Activated CD4-positive, alpha-beta T cell treated with anti-CD3 and anti-CD28 coated beads for 48 hours (primary cell): ENCODE measurements at places on chromosomes 4 and X.

- DNase-seq, result no peak
These were observed 153.7 kb upstream of the GK2 start for GRCh38 chr4:79561751-79562150.

DNA sequence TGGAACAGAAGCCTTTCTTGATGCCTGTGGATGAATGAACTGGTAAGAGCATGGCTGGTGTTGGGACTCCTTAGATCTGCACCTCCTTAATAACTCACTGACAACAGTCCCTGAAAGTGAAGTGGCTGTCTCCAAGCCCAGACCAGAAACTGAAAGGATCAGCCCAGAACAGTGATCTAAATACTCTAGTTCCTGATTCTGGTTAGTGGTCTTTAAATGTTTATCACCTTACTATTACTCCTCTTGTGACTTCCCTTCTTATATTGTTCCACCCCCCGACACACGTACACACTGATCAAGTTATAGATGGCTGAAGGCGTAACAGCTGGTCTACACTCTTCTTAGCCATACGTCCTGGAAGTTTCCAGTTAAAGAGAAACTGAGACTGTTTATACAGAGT, 33.8 kb upstream of the ARMCX2 start:
- DNase-seq, result no peak

- DNase-seq, result no peak
These were observed 69.8 kb downstream of the TBL1X start for GRCh38 chrX:9534686-9535085.

DNA sequence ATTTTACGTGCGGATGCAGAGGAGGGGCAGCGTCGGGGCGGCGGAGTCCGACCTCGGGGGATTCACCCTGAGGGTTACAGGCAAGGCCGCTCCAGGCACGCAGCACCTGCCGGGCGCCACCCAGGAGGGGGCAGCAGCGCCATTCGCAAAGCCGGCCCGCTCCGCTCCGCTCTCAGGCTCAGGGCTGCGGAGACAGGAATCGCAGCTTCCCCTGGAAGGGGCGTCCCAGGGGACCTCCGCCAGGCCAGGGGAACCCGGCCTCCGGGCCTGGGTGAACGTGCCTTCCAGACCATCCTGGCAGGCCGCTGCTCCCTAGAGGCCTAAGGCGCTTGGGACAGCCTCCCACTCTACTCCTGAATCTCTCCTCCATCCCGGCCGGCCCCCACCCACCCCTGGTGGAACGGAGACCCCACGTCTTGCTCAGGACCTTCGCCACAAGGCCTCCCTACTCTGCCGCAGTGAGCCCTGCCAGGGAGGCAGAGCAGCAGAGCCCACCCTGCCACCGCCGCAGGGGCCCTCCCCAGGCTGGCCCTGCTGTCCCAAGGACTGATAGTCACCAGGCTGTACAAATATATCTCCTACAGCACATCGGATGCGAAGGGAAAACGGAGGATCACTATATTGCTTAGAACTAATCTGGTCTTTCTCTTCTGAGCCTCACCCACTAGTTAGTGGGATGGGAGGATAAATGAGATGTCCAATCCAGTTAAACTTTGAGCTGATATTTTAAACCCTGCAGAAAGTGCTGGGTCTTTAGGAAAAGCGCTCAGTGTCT, 115.0 kb downstream of the SMIM20 start:
- peak; percentile 88 for DNase-seq

DNA sequence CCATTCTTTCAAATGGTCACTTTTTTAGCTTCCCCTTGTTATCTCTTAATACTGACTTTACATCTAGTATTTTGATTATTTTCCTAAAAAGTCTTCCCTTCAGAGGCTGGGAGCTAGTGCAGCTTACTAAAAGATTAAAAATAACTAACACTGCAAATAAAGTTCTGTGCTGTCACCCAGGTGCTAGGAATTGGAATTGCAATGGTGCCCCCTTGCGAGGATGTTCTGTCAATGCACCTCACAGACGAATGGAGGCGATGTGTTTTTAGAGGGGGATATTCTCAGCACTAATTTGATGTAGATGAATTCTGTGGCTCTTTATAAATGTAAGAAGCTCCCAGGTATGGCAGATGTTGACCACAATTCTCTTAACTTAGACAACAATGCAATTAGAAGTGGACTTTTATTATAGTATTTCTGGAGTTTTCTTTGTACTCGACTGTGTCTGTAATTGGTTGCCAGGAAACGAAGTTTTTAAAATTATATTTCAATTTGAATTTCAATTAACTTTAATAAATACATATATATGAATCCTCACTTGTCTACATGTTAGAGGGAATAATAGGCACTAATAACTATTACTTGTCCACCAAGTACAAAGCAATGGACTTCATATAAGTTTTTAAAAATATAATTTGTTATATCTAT, 22.0 kb upstream of the SMIM31 start:
- peak; percentile 57 for DNase-seq

DNA sequence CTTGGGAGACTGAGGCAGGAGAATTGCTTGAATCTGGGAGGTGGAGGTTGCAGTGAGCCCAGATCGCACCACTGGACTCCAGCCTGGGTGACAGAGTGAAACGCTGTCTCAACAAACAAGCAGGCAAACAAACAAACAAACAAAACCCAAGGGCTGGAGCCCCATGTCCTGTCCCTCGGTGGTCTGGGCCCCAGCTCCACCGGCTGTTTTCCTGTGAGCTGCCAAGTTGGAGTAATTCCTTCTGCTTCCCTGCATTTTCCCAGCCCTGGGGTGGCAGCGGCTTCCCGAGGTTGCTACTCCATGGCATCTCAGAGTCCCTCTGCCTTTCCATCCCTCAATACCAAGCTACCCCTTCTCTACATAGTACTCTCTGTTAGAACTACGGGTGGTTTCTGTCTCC, 43.2 kb downstream of the RGS12 start:
- DNase-seq, result no peak

- peak; percentile 90 for DNase-seq
These were observed at the start of gene HERC3 for GRCh38 chr4:88591787-88592599. Gene HERC3 (plus strand): TSS chr4:88592480. CDS start chr4:88605824, 13,344 bp downstream.

- DNase-seq, result no peak
These were observed 30.2 kb upstream of the CCNG2 start for GRCh38 chr4:77126809-77127208.

DNA sequence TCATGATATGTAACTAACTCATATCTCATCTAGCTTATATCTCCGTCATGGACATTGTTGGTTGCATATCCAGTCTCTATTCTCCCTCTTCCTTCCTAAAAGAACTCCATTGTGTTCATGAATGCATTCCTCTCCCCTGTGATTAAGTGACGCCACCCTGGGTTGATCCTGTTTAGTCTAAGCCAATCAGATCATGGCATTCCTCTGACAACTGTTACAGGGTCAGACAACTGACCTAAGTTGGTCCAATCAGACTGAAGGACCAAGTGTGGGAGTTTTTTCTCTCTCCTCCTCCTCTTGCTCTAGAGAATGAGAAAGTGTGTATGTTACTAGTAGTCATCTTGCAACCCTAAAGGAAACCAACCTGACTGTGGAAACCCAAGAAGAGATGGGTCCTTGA, 3.6 kb downstream of the APOO start:
- no peak for DNase-seq

- no peak for DNase-seq
These were observed 5.7 kb upstream of the MSANTD1 start for GRCh38 chr4:3243136-3243780.

DNA sequence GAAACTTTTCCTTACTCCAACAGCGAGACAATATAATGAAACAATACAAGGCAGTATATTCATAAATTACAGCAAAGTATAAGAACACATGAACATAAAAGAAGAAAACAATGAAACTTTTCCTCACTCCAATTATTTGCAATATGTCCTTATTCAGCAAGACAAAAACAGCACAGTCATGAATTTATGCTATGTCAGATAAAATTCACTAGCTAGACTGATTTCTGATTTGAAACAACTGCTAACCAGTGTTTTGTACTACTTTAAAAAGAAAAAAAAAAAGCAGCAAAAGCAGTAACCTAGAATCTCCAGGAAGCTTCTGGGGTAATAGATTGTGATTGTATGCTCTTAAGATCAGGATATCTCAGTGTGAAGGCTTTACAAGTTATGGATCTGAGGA, 45.2 kb upstream of the UNC5C start:
- DNase-seq, result no peak

GRCh38 chr4:3477750-3478430, 14.8 kb downstream of the DOK7 start:
- no peak for DNase-seq

GRCh38 chr4:147418226-147418625, 62.7 kb upstream of the EDNRA start:
- DNase-seq, result no peak

DNA sequence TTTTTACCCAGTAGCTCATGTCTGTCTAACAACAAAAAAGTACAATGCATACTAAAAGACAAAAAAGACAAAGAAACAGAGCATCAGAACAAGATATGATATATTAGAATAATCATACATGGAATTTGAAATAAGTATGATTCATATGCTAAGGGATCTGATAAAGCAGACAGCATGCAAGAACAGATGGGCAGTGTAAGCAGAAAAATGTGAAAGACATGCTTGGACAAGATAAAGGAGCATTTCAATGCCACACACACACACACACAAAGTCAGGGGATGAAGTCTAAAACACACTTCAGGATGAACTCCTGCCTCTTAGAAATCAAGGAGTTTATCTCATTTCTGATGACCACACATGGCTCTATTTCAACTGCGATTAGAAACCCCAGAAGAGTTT, 649.6 kb upstream of the NDST4 start:
- DNase-seq, result no peak

DNA sequence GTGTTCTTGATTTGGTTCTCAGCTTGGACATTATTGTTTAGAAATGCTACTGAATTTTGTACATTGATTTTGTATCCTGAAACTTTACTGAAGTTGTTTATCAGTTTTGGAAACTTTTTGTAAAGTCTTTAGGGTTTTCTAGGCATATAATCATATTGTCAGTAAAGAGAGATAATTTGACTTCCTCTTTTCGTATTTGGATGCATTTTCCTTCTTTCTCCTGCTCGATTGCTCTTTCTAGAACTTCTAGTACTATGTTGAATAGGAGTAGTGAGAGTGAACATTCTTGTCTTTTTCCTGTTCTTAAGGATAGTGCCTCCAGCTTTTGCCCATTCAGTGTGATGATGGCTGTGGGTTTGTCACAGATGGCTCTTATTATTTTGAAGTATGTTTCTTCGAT, 24.1 kb downstream of the TMPRSS11A start:
- DNase-seq, result no peak

- DNase-seq, result peak; percentile 48
These were observed 45.5 kb downstream of the FAM9B start for GRCh38 chrX:8988446-8988845.

DNA sequence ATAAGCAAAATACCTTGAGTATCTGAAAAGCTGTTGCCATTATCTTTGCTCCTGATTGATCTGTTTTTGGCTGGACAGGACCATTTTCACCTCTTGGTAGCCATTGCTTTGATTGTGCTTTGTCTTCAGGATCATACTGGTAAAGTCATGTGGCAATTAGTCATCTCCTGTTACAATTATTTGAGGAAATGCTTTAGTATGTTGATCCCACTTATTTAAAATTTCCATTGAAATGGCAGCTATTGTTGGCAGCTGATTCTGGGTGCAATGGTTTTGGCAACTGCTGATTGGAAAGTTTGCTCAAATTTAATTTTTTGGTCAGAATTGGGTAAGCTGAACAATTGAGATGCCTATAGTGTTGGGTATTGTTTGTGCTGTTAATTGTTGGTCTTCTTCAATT, 238.3 kb upstream of the TLL1 start:
- DNase-seq, result no peak

GRCh38 chr4:88629826-88630225, 37.5 kb downstream of the HERC3 start:
- no peak for DNase-seq

DNA sequence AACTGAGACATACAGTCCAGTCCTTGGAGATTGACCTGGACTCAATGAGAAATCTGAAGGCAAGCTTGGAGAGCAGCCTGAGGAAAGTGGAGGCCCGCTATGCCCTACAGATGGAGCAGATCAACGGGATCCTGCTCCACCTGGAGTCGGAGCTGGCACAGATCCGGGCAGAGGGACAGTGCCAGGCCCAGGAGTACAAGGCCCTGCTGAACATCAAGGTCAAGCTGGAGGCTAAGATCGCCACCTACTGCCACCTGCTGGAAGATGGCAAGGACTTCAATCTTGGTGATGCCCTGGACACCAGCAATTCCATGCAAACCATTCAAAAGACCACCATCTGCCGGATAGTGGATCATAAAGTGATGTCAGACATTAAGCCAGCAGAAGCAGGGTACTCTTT, 20.4 kb upstream of the FRMPD3 start:
- peak; percentile 41 for DNase-seq

DNA sequence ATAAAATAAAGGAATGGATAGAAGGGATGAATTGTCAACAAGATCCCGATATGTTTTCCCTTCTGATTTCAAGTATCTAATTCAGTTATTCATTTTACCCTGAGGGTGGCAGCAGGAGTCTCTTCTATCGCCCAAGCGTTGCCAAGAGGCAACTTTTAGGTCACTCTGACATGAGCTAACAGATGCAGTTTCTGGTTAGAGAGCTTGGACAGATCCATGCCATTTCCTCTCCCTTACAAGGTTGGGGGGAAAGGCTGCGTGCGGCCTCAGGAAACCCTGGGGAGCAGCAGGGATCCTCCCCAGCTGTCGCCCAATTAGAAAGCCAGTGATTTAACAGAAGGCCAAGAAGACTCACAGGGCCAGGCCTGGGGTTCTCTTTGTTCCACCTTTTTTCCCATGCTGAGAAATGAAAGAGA, 35.3 kb upstream of the WAS start:
- DNase-seq, result peak; percentile 14

DNA sequence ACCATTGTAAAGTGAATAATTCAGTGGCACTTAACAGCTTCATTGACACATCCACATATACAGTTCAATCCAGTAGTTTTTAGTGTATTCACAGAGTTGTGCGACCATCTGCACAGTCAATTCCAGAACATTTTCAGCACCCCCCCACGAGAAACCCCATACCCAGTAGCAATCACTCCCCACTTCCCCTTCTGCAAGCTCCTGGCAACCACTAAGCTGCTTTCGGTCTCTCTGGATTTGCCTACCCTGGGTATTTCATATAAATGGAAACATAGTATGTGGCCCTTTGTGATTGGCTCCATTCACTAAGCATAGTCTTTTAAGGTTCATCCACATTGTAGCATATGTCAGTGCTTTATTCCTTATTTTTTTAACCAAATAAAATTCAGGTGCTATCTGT, 10.0 kb downstream of the MSL3 start:
- peak; percentile 20 for DNase-seq

GRCh38 chr4:184688447-184688846, 38.9 kb downstream of the PRIMPOL start:
- peak; percentile 59 for DNase-seq

GRCh38 chr4:166324321-166324720, 451.3 kb downstream of the TLL1 start:
- no peak for DNase-seq

GRCh38 chr4:173526724-173527102, 3.3 kb downstream of the HAND2 start:
- no peak for DNase-seq

- DNase-seq, result peak; percentile 77
These were observed 54.3 kb downstream of the LRBA start for GRCh38 chr4:150960818-150961217.

GRCh38 chrX:72495046-72495445, 77.6 kb downstream of the HDAC8 start:
- DNase-seq, result no peak

- no peak for DNase-seq
These were observed 112.1 kb downstream of the FAM53A start for GRCh38 chr4:1572010-1572385.
